ENCODE measurements at places on chromosomes 6 and 20.

DNA sequence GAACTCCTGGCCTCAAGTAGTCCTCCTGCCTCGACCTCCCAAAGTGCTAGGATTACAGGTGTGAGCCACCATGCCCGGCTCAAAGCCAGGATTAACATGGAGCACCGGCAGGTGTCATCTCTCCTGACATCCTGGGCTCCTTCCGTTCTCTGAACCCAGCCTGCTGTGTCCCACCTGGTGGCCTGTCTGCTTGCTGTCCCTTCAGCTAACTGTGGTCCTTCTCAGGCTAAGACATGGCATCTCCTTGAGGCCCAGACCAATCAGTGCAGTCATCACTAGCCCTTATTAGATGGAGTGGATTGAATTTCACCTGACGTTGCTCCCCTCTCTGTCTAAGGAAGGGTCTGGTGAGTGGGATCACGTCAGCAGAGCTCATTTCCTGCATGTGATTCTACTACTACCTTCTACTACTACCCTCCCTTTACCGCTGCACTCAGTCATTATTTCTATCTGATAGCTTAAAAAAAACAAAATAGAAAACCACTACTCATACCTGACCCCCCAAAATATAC lies 28.0 kb upstream of the SYNJ2 start:
- DNase-seq, result no peak

- no peak for DNase-seq
Measured at GRCh38 chr20:16316513-16316912, 256.7 kb downstream of the KIF16B start.

DNA sequence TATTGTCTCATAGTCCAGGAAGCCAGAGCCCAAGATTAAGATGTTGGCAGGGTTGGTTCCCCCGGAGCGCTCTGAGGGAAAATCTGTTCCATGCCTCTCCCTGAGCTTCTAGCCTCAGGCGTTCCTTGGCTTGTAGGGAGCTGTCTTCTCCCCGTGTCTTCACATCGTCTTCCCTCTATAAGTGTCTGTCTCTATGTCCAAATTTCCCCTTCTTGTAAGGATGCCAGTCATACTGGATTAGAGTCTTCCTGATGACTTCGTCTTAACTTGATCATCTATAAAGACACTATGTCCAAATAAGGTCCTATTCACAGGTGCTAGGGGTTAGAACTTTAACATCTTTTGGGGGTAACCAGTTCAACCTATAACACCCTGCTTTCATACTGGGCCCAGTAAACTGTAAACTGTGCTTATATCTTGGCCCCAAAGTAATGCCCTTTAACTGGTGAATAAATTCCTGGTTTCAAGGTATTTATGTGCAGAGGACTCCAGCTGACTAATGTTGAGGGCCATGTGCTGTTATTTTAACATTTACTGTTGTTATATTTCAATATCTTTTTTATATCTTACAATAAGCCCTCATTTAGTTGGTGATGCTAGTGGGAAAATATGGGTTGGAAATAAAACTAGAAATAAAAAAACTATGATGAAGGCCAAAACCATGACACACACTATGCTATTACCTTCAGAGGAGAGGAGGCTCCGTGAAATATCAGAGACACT lies 101.7 kb upstream of the IYD start:
- no peak for DNase-seq

GRCh38 chr6:87690441-87690840 lies 11.6 kb downstream of the AKIRIN2 start:
- no peak for DNase-seq

GRCh38 chr6:149634315-149634714 lies 14.2 kb downstream of the KATNA1 start:
- no peak for DNase-seq

DNA sequence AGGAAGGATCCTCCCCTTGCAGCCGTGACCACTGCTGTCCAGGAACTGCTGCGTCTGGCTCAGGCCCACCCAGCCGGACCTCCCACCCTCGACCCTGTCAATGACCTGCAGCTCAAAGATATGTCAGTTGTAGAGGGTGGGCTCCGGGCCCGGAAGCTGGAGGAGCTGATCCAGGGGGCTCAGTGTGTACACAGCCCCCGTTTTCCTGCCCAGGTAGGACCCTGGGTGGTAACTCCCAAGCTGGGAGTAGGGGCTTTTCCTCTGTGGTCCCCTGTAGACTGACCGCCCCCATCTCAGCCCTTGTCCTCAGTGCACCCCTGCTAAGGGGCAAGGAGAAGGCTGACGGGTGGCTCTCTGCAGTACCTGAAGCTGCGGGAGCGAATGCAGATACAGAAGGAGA lies 3.6 kb downstream of the DXO start:
- no peak for DNase-seq

- no peak for DNase-seq
Measured at GRCh38 chr20:14783766-14784165, 446.4 kb upstream of the FLRT3 start.

- no peak for DNase-seq
Measured at GRCh38 chr6:140774080-140774505, 1358.6 kb upstream of the GJE1 start.

DNA sequence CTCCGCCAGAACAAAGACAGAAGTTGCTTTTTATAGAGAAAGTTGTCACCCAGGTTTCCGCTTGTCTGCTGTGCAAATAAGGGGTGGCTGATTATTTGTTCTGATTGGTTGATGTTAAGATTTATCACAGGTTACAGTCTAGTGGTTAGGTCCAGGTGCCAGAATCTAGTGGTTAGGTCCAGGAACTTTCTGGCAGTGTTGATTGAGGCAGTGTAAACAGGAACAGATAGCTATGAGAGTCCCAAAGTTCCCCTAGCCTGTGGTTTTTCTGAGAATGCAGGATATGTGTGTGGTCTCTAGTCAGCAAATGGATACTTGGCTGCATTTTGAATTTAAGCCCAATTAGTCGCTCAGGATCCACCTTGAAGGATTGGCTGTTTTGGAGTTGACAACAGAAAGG lies 148.0 kb downstream of the TMEM200A start:
- DNase-seq, result no peak

GRCh38 chr20:47357296-47358038 lies 968 bp upstream of the ZMYND8 start:
- peak; percentile 73 for DNase-seq

DNA sequence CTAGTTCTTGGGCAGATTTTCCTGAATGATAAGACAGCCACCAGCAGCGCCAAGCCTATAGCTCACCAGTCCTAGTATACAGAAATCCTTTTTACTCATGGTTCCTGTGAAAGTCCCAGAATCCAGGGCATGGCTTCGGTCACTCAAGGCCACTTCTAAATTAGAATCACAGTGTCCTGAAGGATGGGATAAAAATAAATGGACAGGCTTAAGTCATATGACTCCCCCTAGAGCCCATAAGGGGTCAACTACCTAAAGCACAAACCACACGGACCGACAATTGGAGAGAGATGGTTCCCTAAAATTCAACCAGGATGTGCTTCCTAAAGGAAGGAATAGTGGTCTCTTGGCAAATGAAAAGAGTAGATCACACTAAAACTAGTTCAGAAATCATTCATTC lies 404.1 kb upstream of the PLCB4 start:
- DNase-seq, result no peak

All from NCI-H1105 (cell line).